ENCODE measurements at places on chromosomes 12 and 14. TPM values are rescaled to one million over a fixed set of nuclear protein-coding genes. Genes with fewer than 3 reads are reported as not detected.

DNA sequence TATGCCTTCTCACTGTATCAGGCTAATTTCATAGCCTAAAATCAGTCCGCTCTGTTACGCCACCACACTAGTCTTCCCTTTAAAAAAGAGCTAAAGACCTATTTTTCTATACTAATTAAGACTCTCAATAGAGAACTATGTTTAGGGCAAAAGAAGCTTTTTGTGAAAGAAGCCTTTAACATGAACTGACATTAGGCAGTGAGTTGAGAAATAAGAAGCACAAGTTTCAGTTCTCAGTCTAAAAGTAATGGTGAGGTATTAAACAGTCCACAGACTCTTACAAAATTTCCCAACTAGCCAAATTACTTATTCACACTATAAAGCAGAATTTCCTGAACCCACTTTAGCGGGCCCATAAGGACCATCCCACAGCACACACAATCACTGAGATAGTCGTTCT is 93.7 kb downstream of the SOX5 start:
- no peak overlapping the region for H3K4me3 ChIP-seq
- H3K27ac ChIP-seq, result no peak overlapping the region
- H3K36me3 ChIP-seq, result no peaks in the 10 kb centered on the region
- H3K27me3 ChIP-seq, result no peaks in the 10 kb centered on the region
- no peaks in the 10 kb centered on the region for H3K4me1 ChIP-seq

GRCh38 chr12:82655751-82656150 is 31.0 kb upstream of the TMTC2 start:
- no peak overlapping the region for H3K4me3 ChIP-seq
- H3K4me1 ChIP-seq, result peaks cover 6% of the 10 kb centered on the region
- DNase-seq, result no peak
- no peaks in the 10 kb centered on the region for H3K36me3 ChIP-seq
- H3K27ac ChIP-seq, result no peak overlapping the region
- no peaks in the 10 kb centered on the region for H3K27me3 ChIP-seq

- no peak overlapping the region for H3K4me3 ChIP-seq
- no peak for DNase-seq
- H3K4me1 ChIP-seq, result no peaks in the 10 kb centered on the region
- no peaks in the 10 kb centered on the region for H3K27me3 ChIP-seq
These were observed 446.4 kb downstream of the EGLN3 start for GRCh38 chr14:33504246-33505099.

- peak overlapping the region; percentile 29 for H3K27ac ChIP-seq
- DNase-seq, result no peak
- peaks cover 66% of the 10 kb centered on the region for H3K36me3 ChIP-seq
- peaks cover 42% of the 10 kb centered on the region for H3K4me1 ChIP-seq
- H3K4me3 ChIP-seq, result no peak overlapping the region
These were observed 27.9 kb downstream of the HNRNPC start for GRCh38 chr14:21241218-21241819.

GRCh38 chr12:66066137-66066928 is 64.2 kb downstream of the LLPH start:
- H3K4me1 ChIP-seq, result peaks cover 2% of the 10 kb centered on the region
- peaks cover 27% of the 10 kb centered on the region for H3K27me3 ChIP-seq
- no peaks in the 10 kb centered on the region for H3K36me3 ChIP-seq
- no peak for DNase-seq
- H3K4me3 ChIP-seq, result no peak overlapping the region
- H3K27ac ChIP-seq, result no peak overlapping the region

- H3K36me3 ChIP-seq, result no peaks in the 10 kb centered on the region
- peaks cover 17% of the 10 kb centered on the region for H3K27me3 ChIP-seq
- no peak overlapping the region for H3K4me3 ChIP-seq
- H3K4me1 ChIP-seq, result no peaks in the 10 kb centered on the region
- H3K27ac ChIP-seq, result no peak overlapping the region
These were observed 98.0 kb downstream of the BBS10 start for GRCh38 chr12:76250256-76250655.

- H3K27me3 ChIP-seq, result no peaks in the 10 kb centered on the region
- peaks cover 14% of the 10 kb centered on the region for H3K36me3 ChIP-seq
- DNase-seq, result no peak
These were observed 80.4 kb downstream of the EEA1 start for GRCh38 chr12:92848740-92849139.

DNA sequence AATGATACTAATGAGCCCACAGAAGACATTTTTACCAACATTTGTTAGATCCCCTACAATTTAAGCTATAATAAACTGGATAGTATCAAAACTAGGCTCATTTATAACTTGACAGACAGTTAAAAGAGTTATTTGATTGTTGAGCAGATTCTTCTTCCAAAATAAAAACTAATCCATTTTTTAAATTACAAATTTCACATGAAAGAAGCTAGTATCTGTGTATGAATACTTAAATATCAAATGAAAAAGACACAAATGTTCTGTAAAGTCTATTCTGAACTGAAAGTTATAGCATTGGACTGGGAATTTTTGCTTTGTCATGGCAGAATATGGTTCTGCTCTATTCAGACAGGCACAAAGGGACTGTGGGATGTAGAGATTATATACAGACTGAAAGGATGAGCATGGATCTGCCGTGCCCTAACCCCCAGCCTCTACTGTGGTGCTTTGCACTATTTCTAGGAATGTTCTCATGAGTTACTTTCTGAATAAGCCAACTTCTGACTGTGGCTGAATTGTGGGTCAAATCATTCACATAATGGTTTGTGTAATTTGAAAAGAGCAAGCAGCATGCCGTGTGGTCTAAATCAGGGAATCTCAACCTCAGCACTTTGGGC is 352.7 kb downstream of the KCNH5 start:
- H3K4me3 ChIP-seq, result no peak overlapping the region
- no peak overlapping the region for H3K27ac ChIP-seq
- H3K36me3 ChIP-seq, result no peaks in the 10 kb centered on the region
- DNase-seq, result no peak
- H3K27me3 ChIP-seq, result no peaks in the 10 kb centered on the region

DNA sequence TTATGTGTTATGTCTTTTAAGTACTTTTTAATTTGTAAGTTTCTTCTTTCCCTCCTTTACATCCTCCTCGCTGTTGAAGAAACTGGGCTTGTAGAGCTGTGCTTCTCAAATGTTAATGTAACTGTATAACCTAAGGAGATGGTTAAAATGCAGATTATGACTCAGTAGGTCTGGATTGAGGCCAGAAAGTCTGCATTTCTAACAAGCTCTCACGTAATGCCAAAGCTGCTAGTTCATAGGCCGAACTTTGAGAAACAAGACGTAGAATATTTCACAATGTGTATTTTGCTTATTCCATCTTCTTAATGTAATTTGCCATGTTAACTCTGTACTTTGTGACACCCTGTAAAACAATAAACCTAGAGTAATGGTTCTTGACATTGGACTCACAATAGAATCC is 193.3 kb upstream of the SYT1 start:
- no peak for DNase-seq
- H3K36me3 ChIP-seq, result no peaks in the 10 kb centered on the region
- no peak overlapping the region for H3K27ac ChIP-seq
- no peaks in the 10 kb centered on the region for H3K27me3 ChIP-seq
- H3K4me1 ChIP-seq, result no peaks in the 10 kb centered on the region

- H3K36me3 ChIP-seq, result peaks cover 8% of the 10 kb centered on the region
- H3K27me3 ChIP-seq, result no peaks in the 10 kb centered on the region
- no peak for DNase-seq
- H3K27ac ChIP-seq, result no peak overlapping the region
These were observed 129.3 kb upstream of the HIF1A start for GRCh38 chr14:61565836-61566536.

DNA sequence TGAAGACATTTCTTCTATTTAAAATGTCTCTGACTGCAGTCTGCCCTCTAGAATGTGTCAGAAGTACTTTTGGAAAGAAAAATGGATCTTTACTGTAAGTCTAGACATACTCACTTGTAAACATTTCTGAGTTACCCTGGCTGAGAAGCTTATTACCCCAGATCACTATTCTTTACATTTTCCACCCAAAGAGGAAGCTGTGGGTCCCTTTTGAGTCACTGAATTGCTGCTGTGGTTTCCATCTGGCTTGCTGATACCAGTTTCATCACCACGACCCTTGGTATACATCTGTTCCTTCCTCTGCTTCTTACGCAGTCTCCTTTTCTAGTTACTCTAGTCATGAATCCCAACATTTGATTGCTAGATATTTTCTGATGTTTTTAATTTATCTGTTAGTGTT is 20.2 kb upstream of the CLEC4D start:
- H3K36me3 ChIP-seq, result no peaks in the 10 kb centered on the region
- DNase-seq, result peak; percentile 82
- peaks cover 22% of the 10 kb centered on the region for H3K4me1 ChIP-seq
- H3K4me3 ChIP-seq, result peak overlapping the region; percentile 38

GRCh38 chr12:62258941-62259630 is 1.1 kb upstream of the USP15 start:
- peak overlapping the region; percentile 99 for H3K27ac ChIP-seq
- no peaks in the 10 kb centered on the region for H3K27me3 ChIP-seq
- peaks cover 39% of the 10 kb centered on the region for H3K4me1 ChIP-seq

GRCh38 chr12:9034095-9034494 is 44.7 kb downstream of the KLRG1 start:
- H3K4me1 ChIP-seq, result peaks cover 13% of the 10 kb centered on the region
- H3K27ac ChIP-seq, result no peak overlapping the region
- H3K27me3 ChIP-seq, result no peaks in the 10 kb centered on the region
- H3K4me3 ChIP-seq, result no peak overlapping the region

- DNase-seq, result no peak
- H3K27me3 ChIP-seq, result no peaks in the 10 kb centered on the region
- H3K4me1 ChIP-seq, result no peaks in the 10 kb centered on the region
These were observed 211.9 kb upstream of the LHX5 start for GRCh38 chr12:113683574-113683973.

ITGA7 gene
- 1.5 TPM for total RNA-seq

TXNDC16 gene
- 6.2 TPM for total RNA-seq

LYZ gene
- total RNA-seq, result not detected

CIROP gene
- total RNA-seq, result not detected

All from activated CD4-positive, alpha-beta T cell treated with anti-CD3 and anti-CD28 coated beads, Interleukin-2, amount 10 ng/mL, durations not matched to agents 24 days and 14 days (primary cell).